ENCODE measurements at places on chromosomes 2 and 18. TPM values are rescaled to one million over a fixed set of nuclear protein-coding genes. Genes with fewer than 3 reads are reported as not detected.

GRCh38 chr18:34023471-34023870, 201.2 kb downstream of the NOL4 start:
- no peaks in the 10 kb centered on the region for H3K4me1 ChIP-seq
- no peak overlapping the region for H3K27ac ChIP-seq
- H3K27me3 ChIP-seq: no peaks in the 10 kb centered on the region
- no peak for DNase-seq

DNA sequence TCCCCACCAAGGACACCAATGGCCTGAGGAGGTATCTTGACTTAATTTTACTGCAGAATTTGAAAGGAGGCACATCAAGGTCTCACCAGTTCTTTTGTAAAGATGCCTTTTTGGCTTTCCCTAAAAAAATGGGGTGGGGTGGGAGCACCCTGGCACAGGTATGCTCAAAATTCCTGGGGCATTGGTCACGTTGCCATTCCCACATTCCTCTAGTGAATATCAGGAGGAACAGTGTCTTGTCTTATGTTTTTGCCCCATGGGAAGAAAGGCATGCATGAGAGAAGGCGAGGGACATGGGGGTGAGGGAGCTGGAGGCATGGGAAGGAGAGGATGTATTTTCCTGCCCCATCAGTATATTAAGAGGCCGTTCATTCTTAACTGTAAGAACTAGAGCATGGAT, 275.3 kb downstream of the CMPK2 start:
- no peaks in the 10 kb centered on the region for H3K4me1 ChIP-seq
- H3K27ac ChIP-seq: no peak overlapping the region
- H3K27me3 ChIP-seq: no peaks in the 10 kb centered on the region
- H3K4me3 ChIP-seq: no peak overlapping the region

DNA sequence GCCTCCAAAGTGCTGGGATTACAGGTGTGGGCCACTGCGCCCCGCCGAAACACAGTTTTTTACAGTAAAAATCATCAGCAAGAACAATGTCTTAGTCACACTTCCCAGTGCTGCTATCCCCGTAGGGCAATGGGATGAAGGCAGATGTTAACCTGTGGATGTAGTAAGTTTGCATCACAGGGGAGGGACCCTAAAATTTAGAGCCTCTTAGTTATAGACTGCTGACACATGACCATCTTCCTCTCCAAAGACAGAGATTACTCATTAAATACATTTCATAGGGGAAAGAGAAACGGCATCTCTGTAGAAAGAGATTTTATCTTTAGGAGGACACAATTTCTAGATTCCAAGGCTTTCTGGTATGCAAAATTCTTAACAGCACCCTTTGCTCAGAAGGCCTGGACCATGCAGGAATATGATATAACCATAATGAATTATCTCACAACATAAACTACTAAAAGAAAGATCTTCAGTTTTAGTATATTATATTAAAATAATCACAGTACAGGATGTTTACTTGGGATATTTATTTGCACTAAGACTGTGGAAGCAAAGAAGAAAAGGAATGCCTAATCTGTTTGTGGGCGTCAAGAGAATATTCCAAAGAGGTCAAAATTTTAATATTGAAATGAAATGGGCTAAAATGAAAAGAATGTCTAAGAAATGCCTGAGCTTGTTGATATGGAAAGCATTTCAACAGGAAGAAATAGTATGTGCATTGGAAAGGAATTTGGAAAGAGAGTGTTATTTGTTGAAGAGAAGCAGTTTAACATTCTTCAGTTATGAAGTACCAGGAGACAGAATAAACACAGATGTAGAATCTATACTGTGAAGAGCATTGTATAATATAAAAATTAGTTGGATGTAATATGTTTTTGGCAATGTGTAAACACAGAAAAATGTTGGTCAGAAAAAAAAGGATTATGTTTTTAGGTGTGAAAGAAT, 1228.3 kb upstream of the CHAC2 start:
- no peaks in the 10 kb centered on the region for H3K4me1 ChIP-seq
- H3K36me3 ChIP-seq: no peaks in the 10 kb centered on the region
- no peak for DNase-seq
- no peak overlapping the region for H3K4me3 ChIP-seq

Gene LRRTM1
- not detected for total RNA-seq

- H3K4me1 ChIP-seq: no peaks in the 10 kb centered on the region
- no peaks in the 10 kb centered on the region for H3K36me3 ChIP-seq
- DNase-seq: no peak
- no peak overlapping the region for H3K27ac ChIP-seq
- H3K27me3 ChIP-seq: no peaks in the 10 kb centered on the region
- no peak overlapping the region for H3K4me3 ChIP-seq
Measured at GRCh38 chr2:122384768-122385333, 629.4 kb downstream of the TSN start.

Gene DHRS9
- 15.3 TPM for total RNA-seq

GRCh38 chr2:232211743-232212686, 166.5 kb upstream of the ALPP start:
- H3K27me3 ChIP-seq: no peaks in the 10 kb centered on the region
- H3K4me1 ChIP-seq: no peaks in the 10 kb centered on the region
- H3K4me3 ChIP-seq: no peak overlapping the region
- H3K27ac ChIP-seq: no peak overlapping the region
- DNase-seq: no peak

Gene CRYGC
- total RNA-seq: not detected

Gene MORN2
- 14.9 TPM for total RNA-seq

Gene KCNJ3
- total RNA-seq: not detected

DNA sequence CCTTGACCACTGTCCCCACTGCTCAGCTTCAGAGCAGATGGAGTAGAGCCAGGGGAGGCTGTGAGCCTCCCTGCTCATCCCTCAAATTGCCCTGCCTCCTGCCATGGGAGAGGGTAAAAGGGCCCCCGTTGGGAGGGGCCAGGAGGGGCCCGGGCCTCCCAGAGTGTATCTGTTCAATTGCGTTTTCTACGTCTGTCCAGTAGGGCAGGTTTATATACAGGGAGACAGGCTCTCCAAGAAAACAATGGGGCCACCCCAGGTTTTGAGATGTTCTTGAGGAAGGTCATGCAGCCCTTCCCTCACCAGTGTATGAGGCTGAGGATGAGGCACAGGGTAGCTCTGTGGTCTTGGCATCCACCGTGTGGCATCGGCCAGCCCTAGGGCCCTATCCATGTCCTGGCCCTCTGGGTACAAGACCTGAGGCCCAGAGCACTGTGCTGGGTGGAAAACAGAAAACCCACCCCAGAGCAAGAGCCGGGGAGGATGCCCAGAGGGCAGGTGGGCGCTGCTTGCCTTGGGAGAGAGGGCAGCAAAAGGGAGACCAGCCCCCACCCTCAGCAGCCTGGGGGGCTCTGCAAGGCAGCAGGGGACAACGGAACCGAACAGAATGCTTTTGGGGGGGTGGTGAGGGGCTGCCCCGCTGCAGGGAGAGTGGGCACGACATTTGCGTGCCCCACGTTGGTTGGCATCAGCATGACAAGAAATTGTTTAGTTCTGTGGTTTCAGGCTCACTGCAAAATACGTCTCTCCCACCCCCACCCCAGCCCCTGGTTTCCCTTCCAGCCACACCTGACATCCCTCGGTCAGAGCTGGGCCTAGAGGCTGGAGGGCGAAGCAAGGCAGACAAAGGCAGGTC, 141.5 kb downstream of the ACOXL start:
- H3K4me3 ChIP-seq: no peak overlapping the region
- no peak for DNase-seq

GRCh38 chr2:58045580-58046334, 849 bp upstream of the VRK2 start:
- peak overlapping the region; percentile 85 for H3K4me3 ChIP-seq
- peak overlapping the region; percentile 98 for H3K27ac ChIP-seq
- DNase-seq: no peak
- no peaks in the 10 kb centered on the region for H3K36me3 ChIP-seq
- no peaks in the 10 kb centered on the region for H3K27me3 ChIP-seq

GRCh38 chr2:190468814-190469569, 60.8 kb downstream of the MFSD6 start:
- H3K4me1 ChIP-seq: peaks cover 32% of the 10 kb centered on the region
- H3K4me3 ChIP-seq: no peak overlapping the region
- peak overlapping the region; percentile 81 for H3K27ac ChIP-seq
- peaks cover 16% of the 10 kb centered on the region for H3K36me3 ChIP-seq
- H3K27me3 ChIP-seq: no peaks in the 10 kb centered on the region
- DNase-seq: no peak

Measured in esophagus squamous epithelium (tissue), 5 donors.